GM10248 (cell line): ENCODE measurements at places on chromosomes 4 and X.

DNA sequence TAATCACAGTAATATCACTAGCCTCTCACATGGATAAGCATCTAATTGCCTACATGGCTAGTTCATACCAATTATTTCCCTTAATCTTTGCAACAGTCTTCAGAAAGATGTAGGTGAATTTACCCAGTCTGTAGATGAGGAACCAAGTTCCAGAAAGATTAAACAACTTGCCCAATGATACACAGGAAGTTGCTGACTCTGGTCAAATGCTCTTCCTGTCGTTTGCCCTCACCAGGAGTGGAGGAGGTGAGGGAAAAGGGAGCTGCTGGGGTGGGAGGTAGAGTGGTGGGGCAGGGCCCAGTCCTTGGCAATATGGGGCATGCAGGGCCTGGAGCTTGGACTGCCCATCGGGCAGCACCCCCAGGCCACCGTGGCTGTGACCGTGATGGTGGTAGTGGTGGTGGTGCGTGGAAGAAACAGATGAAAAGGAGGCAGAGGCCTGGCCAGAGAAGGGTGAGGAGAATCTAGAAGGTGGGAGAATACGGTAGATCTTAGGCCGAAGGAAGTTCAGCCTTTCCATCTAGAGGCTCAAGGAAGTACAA lies 2.3 kb upstream of the KDM5C start:
- no peak for DNase-seq

GRCh38 chrX:70479922-70480659 lies 35.5 kb downstream of the DLG3 start:
- no peak for DNase-seq

- DNase-seq: no peak
Measured at GRCh38 chr4:177287255-177287654, 22.4 kb upstream of the NEIL3 start.

GRCh38 chr4:184395451-184395917 lies 78.9 kb downstream of the IRF2 start:
- DNase-seq: no peak

DNA sequence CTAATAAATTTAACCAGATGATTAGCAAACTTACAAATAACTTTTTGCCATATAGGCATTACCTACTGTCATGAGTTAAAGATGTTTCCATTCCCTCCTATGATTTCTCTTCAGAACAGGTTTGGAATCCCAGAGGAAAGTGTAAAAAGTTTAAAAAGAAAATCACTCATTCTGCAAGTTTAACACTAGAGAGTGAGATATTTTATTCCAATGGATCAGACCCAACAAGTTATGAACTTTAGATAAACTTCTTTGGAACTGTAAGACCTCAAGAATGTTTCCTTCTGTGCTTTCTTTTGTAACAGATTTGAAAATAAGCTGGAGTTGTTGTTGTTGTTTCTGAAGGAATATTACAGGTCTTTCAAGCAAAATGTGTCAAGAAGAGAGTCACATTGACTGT lies 51.6 kb downstream of the PPP3CA start:
- DNase-seq: no peak

GRCh38 chr4:129842096-129842495 lies 746.1 kb downstream of the C4orf33 start:
- no peak for DNase-seq

GRCh38 chr4:81505004-81505598 lies 33.4 kb upstream of the RASGEF1B start:
- DNase-seq: no peak

DNA sequence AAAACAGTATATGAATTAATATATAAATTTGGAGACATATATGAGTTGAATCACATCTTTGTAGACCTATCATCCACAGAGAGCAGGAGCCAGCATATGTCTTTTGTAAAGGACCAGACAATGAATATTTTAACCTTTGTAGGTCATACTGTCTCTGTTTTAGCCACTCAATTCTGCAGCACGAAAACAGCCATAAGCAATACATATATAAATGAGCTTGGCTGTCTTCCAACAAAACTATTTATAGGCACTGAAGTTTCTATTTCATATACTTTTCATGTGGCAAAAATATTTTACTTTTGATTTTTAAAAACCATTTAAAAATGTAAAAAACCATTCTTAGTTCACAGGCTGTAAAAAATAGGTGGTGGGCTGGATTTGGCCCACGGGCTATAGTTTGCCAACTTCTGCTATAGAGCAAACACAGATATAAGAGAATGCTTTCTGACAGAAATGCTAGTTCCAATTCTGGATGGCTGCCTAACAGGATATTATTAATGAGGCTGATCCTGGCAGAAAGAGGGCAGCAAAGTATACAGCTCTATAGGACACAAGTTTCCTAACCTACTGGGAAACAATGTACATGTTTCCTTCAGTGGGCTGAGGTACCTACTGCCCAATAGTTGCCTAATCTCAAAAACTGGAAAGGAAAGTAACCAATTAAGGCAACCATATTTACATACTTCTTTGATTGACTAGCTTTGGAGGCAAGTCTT lies 58.1 kb upstream of the UCP1 start:
- no peak for DNase-seq

DNA sequence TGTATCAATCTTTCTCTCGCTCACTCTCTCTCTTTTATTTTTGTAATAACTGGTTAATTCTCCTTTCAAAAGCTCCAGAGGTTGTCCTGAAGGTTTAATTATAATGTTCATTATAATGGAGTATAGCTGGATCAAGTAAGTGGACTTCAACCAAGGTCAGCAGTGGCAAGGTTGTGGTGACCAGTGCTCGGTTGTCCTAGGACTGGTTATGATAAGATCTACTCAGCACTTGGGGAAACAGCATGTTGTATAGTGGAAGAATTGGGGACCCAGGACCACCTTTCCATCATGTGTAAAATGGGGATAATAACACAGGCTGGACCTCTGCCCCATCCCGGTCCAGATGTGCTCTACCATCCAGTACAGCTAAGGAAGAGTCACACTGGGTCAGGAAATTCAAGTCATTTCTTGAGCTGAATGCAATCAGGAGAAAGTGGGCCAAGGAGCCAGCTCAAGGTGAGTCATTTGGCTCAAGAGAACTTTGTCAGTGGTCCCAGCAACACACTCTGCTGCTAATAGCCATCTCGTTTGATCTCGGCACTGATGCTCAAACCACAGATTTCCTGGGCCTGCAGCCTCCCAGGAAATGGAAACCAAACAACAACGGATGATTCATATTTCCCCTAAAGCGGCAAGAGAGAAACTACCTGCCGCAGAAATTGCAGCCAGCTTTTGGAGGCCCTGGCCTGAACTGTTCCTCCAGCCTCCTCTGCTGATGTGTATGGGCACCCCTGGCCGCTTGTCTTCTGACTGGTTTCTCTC lies 123.6 kb upstream of the RBPJ start:
- peak; percentile 69 for DNase-seq

GRCh38 chr4:118221227-118221800 lies 131.5 kb downstream of the PRSS12 start:
- no peak for DNase-seq

GRCh38 chr4:33037464-33037863 lies 2317.3 kb downstream of the PCDH7 start:
- no peak for DNase-seq

DNA sequence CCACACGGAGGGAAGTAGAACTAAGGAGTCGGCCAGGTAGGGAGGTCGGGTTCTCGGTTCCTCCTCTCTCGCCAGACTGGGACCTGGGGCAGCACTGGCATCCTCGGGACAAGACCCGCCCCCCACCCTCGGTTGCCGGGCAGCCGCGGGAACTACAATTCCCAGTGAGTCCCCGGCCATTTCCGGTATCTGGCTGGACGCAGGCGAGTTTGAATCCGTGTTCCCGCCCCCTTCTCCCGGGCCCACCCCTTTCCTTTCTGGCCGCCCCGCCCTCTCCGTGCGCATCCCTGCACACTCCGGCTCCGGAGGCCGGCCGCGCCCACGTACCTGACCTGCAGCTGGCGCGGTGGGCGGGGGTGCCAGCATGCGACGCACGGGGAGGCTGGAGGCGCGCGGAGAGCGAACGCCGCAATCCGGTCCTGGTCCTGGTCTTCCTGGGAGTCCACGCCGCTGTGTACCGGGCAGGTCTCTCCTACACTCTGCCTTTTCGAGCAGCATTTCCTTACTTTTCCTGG lies 10.2 kb upstream of the DLG3 start:
- peak; percentile 84 for DNase-seq

DNA sequence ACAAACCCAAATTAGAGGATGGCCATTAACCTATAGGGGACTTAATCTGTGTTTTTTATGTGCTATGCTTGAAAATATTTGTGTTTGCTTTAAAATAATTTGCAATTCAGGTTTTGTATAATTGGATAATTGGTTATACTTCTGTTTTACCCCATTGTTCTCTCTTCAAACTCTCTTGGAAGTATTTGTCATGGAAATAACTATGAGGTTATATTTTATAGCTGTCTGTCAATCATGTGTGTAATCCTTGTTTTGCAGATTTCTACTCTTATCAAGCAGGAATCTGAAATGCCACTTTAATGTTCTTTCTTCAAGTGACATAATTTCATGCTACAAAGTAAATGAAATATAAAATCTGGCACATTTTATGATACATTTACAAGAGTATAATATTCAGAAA lies 15.4 kb upstream of the NDUFC1 start:
- no peak for DNase-seq

- no peak for DNase-seq
Measured at GRCh38 chr4:141356963-141357335, 136.3 kb downstream of the ZNF330 start.

DNA sequence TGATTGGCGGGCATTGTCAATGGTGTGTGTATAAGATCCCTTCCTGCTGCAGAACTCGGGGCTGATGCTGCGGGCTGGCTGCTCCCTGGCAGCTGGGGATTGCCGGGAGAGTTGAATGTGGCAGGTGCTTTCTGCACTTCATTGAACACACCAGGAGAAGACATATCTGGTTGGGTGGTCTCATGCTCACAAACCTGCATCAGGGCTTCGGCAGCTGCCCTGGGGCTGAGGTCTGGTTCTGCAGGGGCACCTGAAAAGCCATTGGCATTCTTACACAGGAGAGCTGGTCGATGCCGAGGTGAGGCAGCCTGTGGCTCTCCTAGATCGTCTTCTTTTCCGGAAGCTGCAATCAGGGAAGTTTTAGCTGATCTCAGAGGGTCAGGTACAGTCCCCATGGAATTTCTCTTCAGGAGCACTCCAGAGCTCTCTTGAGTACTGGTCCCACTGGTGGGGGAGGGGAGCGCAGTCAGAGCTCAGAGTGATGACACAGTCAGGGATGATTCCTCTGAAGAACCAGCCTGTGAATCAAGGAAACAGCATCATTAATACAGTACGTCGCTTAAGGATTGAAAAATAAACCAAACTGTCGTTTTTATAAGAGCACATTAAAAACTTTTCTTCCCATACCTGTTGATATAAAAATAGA lies 57.8 kb downstream of the GPRIN3 start:
- DNase-seq: no peak

DNA sequence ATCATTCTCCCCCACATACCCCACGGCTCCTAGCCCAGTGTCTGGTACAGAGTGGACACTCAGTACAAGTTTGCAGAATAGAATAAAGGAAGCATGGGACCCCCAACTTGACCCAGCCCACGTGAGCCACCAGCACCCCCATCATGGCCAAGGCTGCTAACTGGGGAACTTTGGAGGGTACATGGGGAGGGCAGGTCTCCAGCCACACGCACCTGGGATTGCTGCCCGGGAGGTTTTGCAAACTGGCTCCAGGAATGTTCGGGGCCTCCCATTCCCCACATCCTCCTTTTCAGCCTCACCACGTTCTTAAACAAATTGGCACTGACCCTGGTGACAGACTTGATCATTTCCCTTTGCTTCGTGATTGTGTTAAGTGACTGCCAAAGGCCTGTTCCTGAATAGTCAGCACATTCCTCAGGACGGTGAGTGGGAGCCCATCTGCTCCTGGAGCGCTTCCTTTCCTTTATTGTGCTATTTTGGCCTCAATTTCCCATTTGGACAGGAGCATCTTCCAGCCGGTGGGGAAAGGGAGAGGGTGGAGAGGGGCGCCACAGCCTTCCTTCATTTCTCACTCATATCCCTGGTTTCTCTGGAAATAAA lies 18.7 kb upstream of the XPNPEP2 start:
- no peak for DNase-seq

- no peak for DNase-seq
Measured at GRCh38 chrX:45765767-45766166, 565.1 kb upstream of the DIPK2B start.

DNA sequence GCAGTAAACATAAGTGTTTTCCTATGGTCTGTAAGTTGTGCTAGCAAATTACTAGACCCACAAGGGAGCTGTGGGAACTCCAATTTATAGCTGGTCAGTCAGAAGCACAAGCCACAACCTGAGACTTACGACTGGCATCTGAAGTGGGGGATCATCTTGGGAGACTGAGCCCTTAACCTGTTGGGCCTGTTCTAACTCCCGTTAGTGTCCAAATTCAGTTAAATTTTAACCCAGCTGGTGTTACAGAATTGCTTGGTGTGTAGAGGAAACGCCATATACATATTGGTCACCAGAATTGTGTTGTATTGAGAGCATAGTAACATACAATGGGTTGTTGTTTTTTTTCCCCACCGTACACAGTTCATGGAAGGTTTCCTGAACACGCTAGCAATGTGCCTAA lies 25.1 kb upstream of the NFXL1 start:
- no peak for DNase-seq

DNA sequence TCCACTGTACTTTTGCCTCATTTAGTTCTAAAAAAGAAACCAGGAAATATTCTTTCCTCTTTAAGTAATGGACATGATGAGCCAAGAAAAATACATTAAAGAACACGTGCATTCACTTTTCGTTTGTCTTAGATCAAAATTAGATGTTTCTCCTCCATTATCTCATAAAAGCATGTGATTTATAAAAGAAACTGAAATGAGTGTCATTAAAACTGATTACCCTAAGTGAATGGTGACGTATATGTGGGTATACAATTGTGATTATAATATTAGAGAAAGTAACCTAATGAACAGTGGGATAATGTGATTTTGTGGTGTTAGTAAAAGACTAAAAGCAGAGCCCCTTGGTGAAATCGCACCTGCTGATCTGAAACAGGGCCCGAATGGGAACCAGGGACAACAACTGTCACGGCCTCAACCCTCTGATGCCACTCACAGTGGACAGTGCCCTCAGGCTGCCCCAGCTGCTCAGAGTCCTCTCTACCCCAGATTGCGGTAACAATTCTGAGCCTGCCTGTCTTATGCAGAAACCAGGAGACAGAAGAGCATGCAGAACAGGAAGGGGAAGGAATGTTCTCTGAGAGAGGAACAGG lies 25.7 kb upstream of the HS6ST2 start:
- no peak for DNase-seq

GRCh38 chr4:169269916-169270809 lies 593 bp downstream of the SH3RF1 start:
- DNase-seq: peak; percentile 73

DNA sequence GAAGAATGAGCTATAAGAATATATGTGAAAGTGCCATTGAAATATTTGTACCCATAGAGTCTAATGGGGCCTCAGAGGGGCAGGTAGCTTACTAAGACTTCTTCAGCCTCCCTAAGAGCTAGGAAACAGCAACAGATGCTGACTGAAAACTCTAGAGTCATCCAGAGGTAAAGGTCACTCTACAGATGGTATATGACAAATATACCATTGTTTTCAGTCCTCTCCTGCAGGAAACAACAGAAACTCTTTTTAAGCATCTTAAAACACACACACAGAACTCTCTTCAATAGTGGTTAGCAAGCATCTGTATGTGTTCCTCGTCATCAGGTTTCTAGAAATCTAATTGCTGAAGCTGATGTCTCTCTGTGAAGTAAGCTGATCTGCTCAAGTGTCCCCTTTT lies 313.8 kb upstream of the GATB start:
- no peak for DNase-seq
